Spinal cord (tissue), 10 donors: ENCODE measurements at places on chromosomes 7 and 10. TPM values are rescaled to one million over a fixed set of nuclear protein-coding genes. Genes with fewer than 3 reads are reported as not detected.

DNA sequence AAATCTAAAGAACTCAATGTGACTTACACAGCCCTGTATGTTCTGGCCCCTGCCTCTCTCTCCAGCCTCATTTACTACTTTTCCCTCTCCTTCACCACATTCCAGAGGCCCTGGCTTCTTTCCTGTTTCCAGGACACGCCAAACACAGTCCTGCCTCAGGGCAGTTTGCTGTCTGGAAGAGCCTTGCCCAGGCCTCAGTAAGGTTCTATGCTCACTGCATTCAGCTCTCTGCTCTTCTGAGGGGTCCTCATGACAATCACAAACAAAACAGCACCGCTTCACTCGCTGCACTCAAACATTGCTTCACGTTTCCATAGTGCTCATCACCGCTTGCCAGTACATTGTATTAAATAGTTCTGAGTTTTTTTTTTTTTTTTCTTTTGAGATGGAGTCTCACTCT lies 35.1 kb upstream of the GARS1 start:
- no peak for DNase-seq

DNA sequence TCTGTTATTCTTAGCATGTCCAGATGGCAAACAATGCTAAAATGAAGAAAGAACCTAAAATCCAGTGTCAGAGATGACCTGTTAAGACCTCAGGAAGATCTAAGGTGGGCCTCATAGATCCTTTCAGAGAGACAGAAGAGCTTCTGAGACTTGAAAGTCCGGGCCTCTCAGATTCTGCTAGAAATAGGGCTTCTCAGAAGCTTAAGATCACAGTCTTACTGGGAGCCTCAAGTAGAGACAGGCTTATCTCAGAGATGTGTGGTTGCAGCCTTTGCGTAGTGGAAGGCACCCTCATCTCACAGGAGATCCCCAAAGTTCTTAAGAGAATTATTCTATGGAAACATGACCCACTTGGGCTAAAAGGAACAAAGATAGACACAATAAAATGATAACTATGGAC lies 642.8 kb downstream of the TNS3 start:
- no peak for DNase-seq

GRCh38 chr7:137834552-137834951 lies 12.2 kb downstream of the DGKI start:
- DNase-seq, result no peak

- no peak for DNase-seq
Observed at GRCh38 chr10:119908166-119908565, 15.6 kb downstream of the SEC23IP start.

GRCh38 chr10:30172091-30172490 lies 112.7 kb upstream of the JCAD start:
- DNase-seq, result no peak

GRCh38 chr10:58264780-58265179 lies 2.9 kb downstream of the IPMK start:
- no peak for DNase-seq

DNA sequence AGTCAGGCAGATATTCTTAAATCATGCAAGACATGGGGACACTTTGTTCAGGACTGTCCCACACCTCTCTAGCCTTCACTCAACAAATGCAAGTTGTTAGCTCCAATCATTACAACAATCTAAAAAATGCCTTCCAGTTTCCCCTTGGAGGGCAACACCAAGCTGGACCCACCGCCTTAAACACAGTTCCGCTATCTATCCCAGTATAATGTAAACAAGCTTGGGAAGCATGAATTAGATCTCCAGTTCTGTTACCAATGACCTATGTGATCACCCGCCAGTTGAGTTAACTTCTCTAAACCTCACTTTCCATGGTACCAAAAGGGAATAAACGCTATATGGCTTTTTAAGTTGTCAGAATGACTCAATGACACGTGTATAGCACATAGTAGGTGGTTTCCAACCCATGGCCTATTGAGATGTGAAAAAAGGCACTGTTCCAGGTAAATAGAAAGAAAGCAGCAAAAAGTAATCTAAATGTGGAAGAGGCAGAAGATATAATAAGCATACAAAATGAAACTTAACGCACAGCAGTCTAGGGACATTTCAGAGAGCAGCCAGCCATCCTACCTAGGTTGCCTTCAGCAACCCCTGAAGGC lies 2.4 kb upstream of the REEP3 start:
- no peak for DNase-seq

DNA sequence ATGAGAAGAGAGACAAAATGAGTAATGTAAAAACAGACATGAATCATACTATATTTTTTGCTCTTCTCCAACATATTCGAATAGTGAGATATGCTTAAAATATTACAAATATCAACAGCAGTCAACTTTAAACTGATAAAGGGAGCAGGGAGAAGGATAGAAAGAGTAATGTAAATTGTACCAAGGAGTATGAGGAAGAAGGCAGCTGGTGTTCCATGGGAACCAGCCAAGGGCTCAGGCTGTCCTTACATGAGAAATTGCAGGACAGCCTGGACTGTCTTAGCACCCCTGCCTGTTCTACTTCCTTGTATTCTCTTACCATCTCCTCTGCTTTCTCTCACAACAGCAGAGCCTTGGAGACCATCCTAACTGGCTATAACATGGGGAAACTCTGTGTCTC lies 128.7 kb downstream of the TSPAN12 start:
- no peak for DNase-seq

DNA sequence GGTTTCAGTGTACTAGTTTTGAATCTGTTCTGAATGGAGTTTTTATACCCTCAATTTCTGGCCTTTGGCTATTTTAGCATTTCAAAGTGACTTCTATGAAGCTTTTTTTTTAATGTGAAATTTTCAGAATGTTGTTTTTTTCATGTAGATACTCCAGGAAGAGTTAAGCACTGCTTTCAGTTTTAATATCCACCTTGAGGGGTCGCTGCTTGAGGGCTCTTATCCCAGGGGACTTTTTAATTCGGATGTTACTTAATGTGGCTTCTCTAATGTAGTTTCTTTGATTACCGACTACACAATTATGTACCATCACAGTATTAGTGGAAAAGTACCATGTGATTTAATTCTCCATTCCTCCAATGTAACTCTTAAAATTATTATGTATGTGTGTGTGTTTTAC lies 5.2 kb downstream of the IFIT5 start:
- no peak for DNase-seq

- no peak for DNase-seq
Observed at GRCh38 chr7:84497873-84498272, 303.3 kb upstream of the SEMA3A start.

DNA sequence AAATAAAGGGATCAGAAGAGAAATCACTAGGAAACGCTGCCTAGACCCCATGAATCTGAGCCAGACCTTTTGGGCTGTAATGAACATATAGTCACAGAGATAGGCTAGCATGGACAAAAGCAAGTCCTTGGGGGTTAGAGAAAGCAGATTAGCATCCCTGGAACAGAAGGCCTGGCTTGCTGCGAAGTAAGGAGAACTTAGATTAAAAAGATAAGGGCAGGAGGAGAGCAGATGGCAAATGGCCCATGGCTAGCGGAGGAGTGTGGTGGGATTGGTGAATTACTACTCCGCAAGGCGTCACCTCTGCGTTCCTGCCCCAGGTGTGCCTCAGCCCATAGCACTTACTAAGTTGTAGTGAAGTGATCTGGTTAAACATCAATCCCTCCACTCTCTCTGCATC lies 92.3 kb upstream of the ZNF438 start:
- DNase-seq, result no peak

The SMO gene
- 17.0 TPM for total RNA-seq

The ORC5 gene
- total RNA-seq, result 20.4 TPM

The NPTX2 gene
- total RNA-seq, result 26.3 TPM

- no peak for DNase-seq
Observed at GRCh38 chr7:146004805-146005204, 111.8 kb upstream of the CNTNAP2 start.

DNA sequence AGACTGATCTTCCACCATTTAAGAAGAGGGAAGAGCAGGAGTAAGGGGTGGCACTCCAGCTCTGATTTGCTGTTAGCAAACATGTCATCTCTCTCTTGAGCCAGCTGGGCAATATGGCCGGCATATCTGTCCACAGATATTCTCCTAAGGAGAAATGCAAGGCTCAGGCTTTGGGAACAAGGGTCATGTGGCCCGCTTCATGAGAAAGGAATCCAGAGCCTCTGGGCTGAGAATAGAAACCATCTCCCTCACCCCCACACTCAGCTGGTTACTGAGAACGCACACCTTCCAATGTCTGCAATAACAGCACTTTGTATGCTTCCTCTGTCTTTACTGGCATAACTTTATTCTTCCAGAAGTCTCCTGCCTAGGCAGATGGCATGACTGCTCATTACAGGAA lies 171.2 kb downstream of the ELMO1 start:
- no peak for DNase-seq

The ADCYAP1R1 gene
- 88.8 TPM for total RNA-seq

- no peak for DNase-seq
Observed at GRCh38 chr10:44567471-44567870, 182.6 kb upstream of the CXCL12 start.

GRCh38 chr7:27239387-27240014 lies 3.1 kb upstream of the EVX1 start:
- no peak for DNase-seq

The PKD1L1 gene
- total RNA-seq, result 0.79 TPM

The PLEKHA8 gene
- total RNA-seq, result 22.6 TPM

DNA sequence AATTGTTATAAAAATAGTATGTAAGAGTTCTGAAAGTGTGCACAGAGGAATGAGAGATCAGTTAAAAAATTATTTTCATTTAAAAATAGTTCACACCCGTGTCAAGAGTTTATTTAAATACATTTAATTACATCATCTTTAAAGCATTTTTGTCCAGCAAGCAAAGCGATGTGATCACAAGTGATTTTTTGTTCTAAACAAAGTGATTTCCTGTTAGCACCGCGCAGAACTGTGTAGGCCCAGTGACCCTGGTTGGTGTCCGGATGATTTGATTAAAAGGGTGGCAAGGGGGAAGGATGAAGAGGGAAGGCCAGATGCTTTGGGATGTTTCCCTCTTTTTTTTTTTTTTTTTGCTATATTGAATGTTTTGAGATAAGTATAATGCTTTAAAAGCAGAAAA lies 227.8 kb upstream of the PITRM1 start:
- DNase-seq, result no peak

- DNase-seq, result no peak
Observed at GRCh38 chr7:32507414-32507813, 12.1 kb downstream of the AVL9 start.

The HMX3 gene
- not detected for total RNA-seq

- no peak for DNase-seq
Observed at GRCh38 chr10:1197384-1197783, 141.2 kb downstream of the WDR37 start.

DNA sequence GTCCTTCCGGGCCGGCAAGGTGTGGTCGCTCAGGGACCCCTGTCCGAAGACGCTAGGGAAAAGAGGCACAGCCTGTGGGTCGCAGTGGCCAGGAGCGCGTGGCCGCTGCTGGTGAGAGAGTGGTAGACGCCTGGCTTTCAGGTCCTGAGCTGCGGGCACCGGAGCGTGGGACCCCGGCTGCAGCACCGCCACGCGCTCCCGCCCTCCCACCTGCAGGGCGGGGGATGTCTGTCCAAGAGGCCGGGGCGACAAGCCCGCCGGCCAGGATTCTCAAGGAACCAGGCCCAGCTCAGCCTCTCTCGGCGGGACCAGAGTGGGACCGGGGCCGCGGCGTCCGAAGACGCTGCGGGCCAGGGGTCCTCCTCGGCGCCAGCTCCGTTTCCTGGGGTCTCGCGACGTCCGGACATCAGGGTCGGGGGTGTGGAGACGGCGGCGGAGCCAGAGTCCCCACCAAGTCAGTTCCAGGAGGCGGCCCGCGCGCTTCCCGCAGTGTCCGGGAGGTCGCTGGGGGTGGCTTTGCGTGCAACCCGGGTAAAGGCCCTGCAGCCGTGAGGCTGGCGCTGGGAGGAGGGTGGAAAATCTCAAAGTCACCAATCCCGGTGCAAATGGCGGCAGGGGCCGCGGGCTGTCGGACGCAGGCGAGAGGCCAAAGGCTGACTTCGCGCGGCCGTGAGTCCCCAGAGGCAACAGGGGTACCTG lies 5.5 kb downstream of the ZNF503 start:
- peak; percentile 46 for DNase-seq
